ENCODE measurements at places on chromosomes 2 and 18. TPM values are rescaled to one million over a fixed set of nuclear protein-coding genes. Genes with fewer than 3 reads are reported as not detected.

Gene CYTIP
- polyA plus RNA-seq = 1.1 TPM

Gene IL18R1
- 0.71 TPM for polyA plus RNA-seq

Gene TIA1
- polyA plus RNA-seq = 231 TPM

Gene PXDN
- polyA plus RNA-seq = 65.9 TPM

Gene AFF3
- polyA plus RNA-seq = 31.5 TPM

Data from spinal cord (tissue), 10 donors.